Osteocyte (in vitro differentiated cells): ENCODE measurements at places on chromosomes 13 and 19. TPM values are rescaled to one million over a fixed set of nuclear protein-coding genes. Genes with fewer than 3 reads are reported as not detected.
A peak's percentile ranks its signal among the peaks of the same experiment; 100 is the strongest.

DNA sequence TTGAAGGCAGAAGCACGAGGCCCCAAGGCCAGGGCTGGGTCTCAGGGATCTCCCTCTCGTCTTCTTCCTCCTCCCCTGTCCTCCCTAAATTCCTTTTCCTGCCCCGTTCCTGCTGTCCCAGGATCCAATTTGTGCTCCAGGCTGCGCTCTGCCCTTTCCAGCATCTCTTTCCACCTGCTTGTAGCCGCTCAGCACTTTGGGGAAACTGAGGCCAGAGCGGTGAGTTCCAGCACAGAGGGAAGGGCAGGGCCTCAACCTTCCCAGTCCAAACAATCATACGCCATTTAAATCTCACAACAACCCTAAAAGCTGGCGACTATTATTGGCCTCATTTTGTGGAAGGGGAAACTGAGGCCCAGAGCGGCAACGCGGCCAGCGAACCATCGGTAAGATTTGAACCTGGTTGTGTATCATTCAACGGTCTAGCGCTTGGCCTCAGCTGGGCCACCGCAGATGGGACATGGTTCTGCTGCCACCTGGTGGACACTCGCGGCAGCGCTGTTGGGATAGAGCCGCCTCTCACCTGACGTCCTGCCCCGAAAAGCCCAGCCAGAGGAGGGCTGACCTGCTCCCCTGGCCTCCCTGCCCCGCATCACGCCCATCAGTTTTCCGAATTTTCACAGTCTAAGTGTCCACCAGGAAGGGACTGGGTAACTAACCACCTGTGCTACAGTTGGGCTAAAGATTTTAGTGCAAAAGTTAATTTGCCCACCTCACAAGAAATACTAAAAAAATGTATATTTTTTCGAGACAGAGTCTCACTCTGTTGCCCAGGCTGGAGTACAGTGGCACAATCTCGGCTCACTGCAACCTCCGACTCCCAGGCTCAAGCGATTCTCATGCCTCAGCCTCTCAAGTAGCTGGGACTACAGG is 4.2 kb upstream of the RPL18A start:
- peak; percentile 95 for DNase-seq
- H3K4me1 ChIP-seq = peaks cover 18% of the 10 kb centered on the region
- no peak overlapping the region for H3K27ac ChIP-seq
- H3K36me3 ChIP-seq = no peaks in the 10 kb centered on the region

- peaks cover 19% of the 10 kb centered on the region for H3K4me1 ChIP-seq
- no peak overlapping the region for H3K4me3 ChIP-seq
- peaks cover 5% of the 10 kb centered on the region for H3K36me3 ChIP-seq
- no peak for DNase-seq
- H3K27me3 ChIP-seq = no peaks in the 10 kb centered on the region
Measured at GRCh38 chr13:39394796-39395678, 208.0 kb downstream of the LHFPL6 start.

- no peaks in the 10 kb centered on the region for H3K36me3 ChIP-seq
- H3K4me1 ChIP-seq = peaks cover 3% of the 10 kb centered on the region
- H3K27me3 ChIP-seq = no peaks in the 10 kb centered on the region
- DNase-seq = no peak
Measured at GRCh38 chr13:21938168-21938567, 267.3 kb downstream of the FGF9 start.

Gene SOX1
- not detected in 2 replicates for total RNA-seq

DNA sequence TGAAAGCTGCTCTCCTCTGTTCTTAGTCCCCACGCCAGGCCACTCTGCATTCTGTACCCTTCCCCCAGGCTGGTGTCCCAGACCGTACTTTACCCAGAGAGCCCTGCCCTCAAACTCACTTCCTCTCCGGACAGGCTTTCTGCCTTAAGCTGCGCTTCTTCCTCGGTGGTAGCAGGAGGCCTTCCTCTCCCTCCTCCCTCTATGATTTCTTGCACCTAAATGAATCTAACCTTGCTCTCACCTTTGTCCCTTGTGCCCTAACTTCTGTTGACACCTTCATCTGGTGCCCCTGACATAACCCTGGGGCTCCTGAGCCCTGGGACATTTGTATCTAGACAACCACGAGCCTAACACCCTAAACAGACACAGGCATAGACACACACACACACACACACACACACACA is 29.6 kb upstream of the CEACAM21 start:
- H3K36me3 ChIP-seq = no peaks in the 10 kb centered on the region
- DNase-seq = no peak
- no peak overlapping the region for H3K27ac ChIP-seq
- peaks cover 27% of the 10 kb centered on the region for H3K27me3 ChIP-seq
- H3K4me1 ChIP-seq = no peaks in the 10 kb centered on the region

Gene GJA3
- not detected in 2 replicates for total RNA-seq

DNA sequence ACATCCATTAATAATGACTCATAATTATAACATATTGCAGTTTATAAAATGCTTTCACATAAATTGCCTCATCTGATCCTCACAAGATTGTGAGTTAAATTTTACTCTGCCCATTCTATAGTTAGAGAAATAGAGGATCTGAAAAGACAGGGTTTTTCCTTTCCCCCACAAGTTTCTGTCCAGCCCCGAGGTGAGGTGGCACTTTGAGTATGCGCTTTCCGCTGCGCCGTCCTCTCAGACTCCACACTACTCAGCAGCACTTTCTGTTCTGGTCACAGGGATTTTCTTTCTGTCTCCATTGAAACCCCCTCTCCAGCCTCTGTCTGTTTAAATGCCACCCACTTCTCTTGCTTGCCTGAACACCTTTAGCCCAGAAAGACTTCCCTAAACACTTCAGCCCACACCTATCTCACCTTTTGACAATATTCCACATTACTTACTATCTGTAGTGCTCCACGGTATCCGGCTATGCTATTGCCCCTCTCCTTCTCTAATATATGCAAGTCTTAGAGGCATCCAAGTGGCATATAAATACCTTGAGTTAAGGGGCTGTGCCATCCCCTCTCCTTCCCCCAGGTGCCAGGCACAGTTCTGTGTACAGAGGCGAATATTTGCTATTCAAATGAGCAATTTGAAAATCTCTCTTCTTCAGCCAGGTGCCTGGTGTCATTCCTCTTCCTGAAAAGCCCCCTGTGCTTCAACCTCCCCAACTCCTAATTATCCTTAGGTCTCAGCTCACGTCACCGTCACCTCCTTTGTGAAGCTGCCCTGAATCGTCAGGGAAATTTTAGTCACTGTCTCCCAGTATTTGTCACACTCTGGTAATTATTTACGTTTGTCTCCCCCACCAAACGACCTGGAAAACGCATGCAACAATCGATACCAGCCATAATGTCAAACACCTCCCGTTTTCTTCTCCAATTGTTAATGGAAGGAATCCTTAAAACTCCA is 268.7 kb downstream of the NHLRC3 start:
- no peak overlapping the region for H3K4me3 ChIP-seq
- peaks cover 31% of the 10 kb centered on the region for H3K4me1 ChIP-seq
- no peaks in the 10 kb centered on the region for H3K36me3 ChIP-seq
- H3K27ac ChIP-seq = no peak overlapping the region

Gene CXCL17
- total RNA-seq = not detected in 2 replicates

GRCh38 chr13:61277586-61278276 is 137.9 kb downstream of the PCDH20 start:
- H3K4me3 ChIP-seq = no peak overlapping the region
- DNase-seq = no peak
- no peaks in the 10 kb centered on the region for H3K27me3 ChIP-seq

DNA sequence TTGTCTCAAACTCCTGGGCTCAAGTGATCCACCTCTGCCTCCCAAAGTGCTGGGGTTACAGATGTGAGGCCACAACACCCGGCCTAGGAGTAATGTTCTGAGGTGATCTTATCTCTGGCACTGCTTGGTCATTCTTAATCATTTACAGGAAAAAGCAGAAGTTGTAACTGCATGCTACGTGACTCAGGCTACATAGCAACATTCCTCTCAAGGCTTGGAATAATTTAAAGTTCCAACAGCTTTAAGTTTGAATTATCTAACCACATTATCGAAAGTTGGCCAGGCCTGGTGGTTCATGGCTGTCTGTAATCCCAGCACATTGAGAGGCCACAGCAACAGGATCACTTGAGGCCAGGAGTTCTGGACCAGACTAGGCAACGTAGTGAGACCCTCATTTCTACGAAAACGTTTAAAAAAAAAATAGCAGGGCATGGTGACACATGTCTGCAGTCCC is 3.9 kb upstream of the B9D2 start:
- no peaks in the 10 kb centered on the region for H3K36me3 ChIP-seq
- H3K4me1 ChIP-seq = peaks cover 26% of the 10 kb centered on the region
- no peak overlapping the region for H3K4me3 ChIP-seq
- H3K27me3 ChIP-seq = no peaks in the 10 kb centered on the region
- DNase-seq = no peak

GRCh38 chr19:11963566-11964355 is 1.1 kb upstream of the ZNF763 start:
- no peaks in the 10 kb centered on the region for H3K27me3 ChIP-seq
- peaks cover 11% of the 10 kb centered on the region for H3K36me3 ChIP-seq
- H3K4me3 ChIP-seq = peak overlapping the region; percentile 84
- DNase-seq = peak; percentile 89
- peak overlapping the region; percentile 98 for H3K27ac ChIP-seq
- H3K4me1 ChIP-seq = peaks cover 18% of the 10 kb centered on the region

Gene MYH14
- total RNA-seq = not detected in 2 replicates

DNA sequence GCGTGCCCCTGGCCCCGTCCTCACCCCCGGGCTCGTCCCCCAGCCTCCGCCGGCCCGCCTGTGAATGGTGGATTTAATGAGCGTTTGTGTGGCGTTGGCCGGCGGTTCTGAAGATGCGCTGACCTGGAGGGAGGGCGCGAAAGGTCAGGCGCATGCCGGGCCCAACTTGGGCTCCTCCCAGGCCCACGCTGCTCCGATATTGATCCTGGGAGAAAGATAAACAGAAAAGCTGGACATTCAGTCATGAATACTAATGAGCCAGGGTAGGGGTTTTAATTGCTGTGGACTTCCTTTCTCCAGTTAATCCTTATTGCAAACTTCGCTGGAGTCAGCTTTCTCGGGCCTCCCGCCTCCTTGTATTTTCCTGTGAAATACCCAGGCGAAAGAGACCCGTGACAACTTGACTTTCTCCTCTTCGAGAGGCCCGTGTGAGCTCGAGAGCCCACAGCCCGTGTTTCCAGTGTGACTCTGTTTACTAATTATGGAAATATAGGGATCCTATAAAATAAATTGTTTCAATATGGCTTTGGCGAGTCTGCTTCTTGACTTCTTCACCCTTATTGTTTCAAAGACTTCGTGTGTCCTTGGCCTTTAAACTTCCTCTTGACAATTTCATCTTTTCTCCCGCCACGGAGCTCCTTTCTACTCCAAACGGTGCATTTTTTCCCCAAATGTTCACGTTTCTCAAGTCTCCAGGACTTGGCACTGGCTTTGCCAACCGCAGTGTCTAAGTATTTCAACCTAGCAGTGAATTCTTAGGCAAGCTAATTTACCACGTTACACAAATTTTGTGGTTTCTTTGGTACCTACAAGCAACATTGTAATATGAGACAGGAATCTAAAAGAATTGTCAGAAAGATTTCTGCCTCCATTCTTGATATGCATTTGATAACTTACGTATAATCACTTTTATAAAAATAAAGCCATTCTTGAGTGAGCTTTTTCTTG is 10.5 kb downstream of the ZIC2 start:
- peaks cover 79% of the 10 kb centered on the region for H3K4me1 ChIP-seq
- H3K27me3 ChIP-seq = peaks cover 6% of the 10 kb centered on the region
- H3K27ac ChIP-seq = peak overlapping the region; percentile 96
- no peak for DNase-seq
- H3K36me3 ChIP-seq = peaks cover 6% of the 10 kb centered on the region
- H3K4me3 ChIP-seq = peak overlapping the region; percentile 51

- no peak for DNase-seq
- H3K27me3 ChIP-seq = peaks cover 45% of the 10 kb centered on the region
- H3K4me3 ChIP-seq = peak overlapping the region; percentile 78
- H3K4me1 ChIP-seq = peaks cover 10% of the 10 kb centered on the region
Measured at GRCh38 chr19:42175952-42176648, 41.4 kb downstream of the DEDD2 start.

Gene MEX3D
- total RNA-seq = 65.5 and 67.5 TPM in 2 replicates

Gene RNF225
- total RNA-seq = not detected in 2 replicates

DNA sequence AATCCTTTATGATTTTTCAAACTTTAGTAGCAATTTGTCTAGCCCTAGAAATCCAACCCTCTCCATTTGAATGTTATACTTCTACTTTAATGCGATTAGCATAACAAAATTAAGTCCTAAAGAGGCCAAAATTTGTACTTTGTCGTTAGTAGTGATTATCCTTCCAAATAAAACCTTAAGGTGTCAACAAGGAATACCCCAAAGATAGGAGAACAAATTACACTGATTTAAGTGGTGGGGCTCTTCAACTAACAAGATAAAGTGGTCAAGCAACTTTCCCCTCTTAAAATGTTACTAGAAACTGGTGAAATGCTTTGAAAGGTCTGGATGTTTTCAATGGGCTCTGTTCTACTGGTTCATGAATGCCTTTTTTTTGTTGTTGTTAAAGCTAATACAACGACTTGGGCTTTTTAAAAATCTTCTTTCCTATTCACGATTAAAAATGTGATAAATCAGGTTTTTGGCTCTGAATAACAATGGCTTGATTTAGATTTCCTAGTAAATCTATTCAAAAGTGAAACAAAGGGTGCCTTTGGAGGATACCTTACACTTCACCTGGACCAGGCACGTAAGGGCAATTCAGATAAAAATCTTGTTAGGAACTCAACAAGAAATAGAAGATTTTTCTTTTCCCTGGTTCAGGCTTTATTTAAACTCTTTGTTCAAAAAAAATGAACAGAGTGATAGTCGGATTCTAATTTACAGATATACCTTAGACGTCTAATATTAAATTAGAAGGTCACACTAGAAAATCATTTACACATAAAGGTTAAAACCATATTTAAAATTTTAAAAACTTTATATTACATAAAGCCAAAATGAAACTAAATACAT is 3.1 kb downstream of the SOX21 start:
- no peak for DNase-seq
- no peak overlapping the region for H3K27ac ChIP-seq
- H3K27me3 ChIP-seq = peaks cover 81% of the 10 kb centered on the region
- H3K4me3 ChIP-seq = no peak overlapping the region
- peaks cover 31% of the 10 kb centered on the region for H3K4me1 ChIP-seq

DNA sequence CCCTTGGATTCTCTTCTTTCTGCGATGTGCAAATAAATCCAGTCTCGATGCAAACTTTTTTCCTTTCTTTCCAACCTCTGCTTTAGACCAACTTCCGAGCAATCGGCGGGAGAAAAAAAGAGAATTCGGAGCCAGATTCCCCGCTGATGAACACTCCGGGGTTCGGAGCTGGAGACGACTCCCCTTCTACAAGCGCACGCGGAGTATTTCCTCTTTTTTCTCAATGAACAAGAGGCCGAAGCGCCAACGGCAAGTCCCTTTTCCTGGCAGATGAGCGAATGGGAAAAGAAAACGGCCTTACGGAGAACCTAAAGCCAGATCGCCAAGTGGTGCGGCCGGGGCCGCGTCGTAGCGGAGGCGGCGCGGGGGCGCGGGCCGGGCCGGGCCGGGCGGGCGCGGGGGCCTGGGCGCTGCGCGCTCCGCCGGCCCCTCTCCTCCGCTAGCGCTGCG is 250 bp downstream of the SPRY2 start:
- peaks cover 28% of the 10 kb centered on the region for H3K4me1 ChIP-seq
- peak overlapping the region; percentile 66 for H3K4me3 ChIP-seq
- no peak for DNase-seq
- peaks cover 10% of the 10 kb centered on the region for H3K36me3 ChIP-seq
- H3K27ac ChIP-seq = no peak overlapping the region
- H3K27me3 ChIP-seq = no peaks in the 10 kb centered on the region

GRCh38 chr13:59679254-59679653 is 484.5 kb downstream of the DIAPH3 start:
- H3K27ac ChIP-seq = no peak overlapping the region
- DNase-seq = no peak
- no peaks in the 10 kb centered on the region for H3K27me3 ChIP-seq
- H3K4me3 ChIP-seq = no peak overlapping the region
- H3K4me1 ChIP-seq = peaks cover 4% of the 10 kb centered on the region
- H3K36me3 ChIP-seq = no peaks in the 10 kb centered on the region

Gene PLIN3
- total RNA-seq = 77.8 and 77.9 TPM in 2 replicates
